ENCODE measurements at places on chromosomes 7 and 10.

GRCh38 chr7:94022550-94022949 lies 18.4 kb upstream of the BET1 start:
- DNase-seq: no peak

- DNase-seq: no peak
Observed at GRCh38 chr7:77553123-77553522, 16.0 kb downstream of the PTPN12 start.

GRCh38 chr7:83451501-83452045 lies 197.4 kb downstream of the SEMA3E start:
- no peak for DNase-seq

- DNase-seq: no peak
Observed at GRCh38 chr7:47255007-47255406, 326.9 kb downstream of the TNS3 start.

DNA sequence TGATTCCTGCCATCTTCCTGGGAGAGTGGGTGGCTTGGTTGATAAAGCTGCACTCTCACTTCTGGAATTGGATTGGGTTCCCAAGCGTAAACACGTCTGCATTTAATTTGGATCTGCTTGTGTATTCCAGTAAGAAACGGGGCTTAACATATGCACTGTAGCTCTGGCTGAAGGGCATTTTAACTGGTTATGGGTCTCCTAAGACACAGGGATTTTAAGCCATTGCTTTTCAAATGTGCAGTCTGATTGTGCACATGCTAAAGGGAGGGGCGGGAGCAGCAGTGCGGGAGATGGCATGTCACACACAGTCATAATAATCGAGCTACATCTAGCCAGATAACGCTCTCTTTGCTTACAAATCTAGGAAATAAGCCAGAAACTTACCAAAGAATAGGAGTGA lies 247.3 kb upstream of the LYZL1 start:
- no peak for DNase-seq

DNA sequence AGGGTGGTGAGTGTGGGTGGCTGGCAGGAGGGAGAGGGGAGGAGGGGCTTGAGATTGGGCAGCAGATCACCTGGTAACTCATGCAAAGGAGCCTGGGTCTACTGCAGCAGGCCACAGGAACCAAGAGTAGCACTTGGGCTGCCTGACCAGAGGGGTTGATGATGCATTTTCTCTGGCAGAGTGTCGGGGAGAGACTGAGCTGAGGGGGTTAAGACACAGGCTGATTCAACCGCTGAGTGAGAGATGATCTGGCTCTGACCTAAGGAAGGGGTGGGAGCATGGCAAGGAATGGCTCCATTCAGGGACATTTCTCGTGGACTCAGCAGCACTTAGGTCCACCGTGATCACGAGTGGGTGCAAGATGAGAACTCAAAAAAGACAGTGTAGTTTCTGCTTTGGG lies 115.5 kb upstream of the STK17A start:
- DNase-seq: no peak

DNA sequence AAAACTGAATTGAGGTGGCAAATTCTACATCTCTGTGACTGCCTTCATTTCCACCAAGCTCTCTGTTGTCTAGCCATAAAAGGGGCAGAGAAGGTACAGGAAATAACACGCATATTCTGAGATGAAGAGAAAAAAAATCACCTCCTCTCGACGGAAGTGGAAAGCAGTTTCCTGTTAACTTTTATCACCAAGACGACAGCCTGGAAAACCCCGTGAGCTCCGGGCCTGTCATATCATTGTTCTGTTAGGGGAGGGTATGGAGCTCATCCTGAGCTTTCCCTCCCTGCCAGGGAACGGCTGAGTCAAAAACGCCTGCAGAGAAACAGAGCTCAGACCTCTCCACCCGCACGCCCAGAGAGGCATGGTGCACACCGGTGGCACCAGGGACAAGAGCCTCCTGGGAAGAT lies 200.3 kb downstream of the PRPF18 start:
- no peak for DNase-seq

- DNase-seq: no peak
Observed at GRCh38 chr10:127947211-127947610, 40.3 kb downstream of the PTPRE start.

DNA sequence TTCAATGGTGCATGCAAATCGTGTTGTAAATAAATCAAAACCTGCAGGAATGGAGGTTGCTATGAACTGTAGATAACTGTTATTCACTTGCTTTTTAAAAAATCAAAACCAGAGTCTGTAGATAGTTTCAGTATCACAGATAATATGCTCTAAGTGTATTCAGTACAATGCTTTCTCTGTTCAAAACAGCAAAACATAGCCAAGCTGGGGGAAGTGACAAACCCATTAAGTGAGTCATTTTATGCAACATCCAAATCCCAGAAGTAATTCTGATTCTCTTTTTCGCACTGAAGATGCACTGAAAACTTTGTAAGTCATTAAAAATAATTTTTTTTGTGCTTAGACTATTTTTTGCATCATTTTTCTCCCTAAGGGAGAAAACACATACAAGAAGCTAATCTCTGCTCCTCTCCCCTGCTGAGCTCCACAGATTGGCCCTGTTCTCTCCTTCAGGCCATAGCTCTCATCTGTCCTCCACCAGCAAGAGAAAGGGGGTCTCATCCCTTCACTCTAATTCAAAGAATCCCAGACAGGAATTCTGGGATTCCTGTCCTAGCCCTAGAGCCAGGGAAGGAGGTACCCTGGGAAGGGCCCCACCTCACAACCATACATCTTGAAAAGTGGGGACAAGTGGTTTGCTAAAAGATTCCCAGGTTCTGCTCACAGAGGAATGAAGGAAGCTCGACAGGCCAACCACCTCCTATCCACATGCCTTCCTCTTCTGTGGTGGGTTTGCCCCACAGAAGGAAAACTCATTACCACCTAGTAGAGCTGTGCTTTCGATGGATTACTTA lies 4.9 kb downstream of the PRTFDC1 start:
- no peak for DNase-seq

DNA sequence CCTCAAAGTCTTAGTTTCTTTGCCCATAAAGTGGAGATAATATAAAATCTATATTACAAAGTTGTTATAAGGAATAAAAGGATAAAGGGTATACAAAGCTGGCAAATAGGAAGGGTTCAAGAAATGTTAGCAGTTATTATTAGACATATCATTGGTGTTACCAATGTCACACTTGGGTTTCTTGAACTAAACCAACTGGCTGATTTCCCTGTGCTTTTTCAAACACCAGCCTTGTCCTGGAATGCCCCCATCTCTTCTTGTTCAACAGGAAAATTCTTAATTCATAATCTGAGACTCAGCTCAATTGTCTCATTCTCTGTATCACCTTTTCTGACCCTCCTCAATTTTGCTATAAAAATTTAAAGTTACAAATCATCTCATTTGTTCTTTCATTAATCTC lies 143.7 kb upstream of the LRRTM3 start:
- no peak for DNase-seq

DNA sequence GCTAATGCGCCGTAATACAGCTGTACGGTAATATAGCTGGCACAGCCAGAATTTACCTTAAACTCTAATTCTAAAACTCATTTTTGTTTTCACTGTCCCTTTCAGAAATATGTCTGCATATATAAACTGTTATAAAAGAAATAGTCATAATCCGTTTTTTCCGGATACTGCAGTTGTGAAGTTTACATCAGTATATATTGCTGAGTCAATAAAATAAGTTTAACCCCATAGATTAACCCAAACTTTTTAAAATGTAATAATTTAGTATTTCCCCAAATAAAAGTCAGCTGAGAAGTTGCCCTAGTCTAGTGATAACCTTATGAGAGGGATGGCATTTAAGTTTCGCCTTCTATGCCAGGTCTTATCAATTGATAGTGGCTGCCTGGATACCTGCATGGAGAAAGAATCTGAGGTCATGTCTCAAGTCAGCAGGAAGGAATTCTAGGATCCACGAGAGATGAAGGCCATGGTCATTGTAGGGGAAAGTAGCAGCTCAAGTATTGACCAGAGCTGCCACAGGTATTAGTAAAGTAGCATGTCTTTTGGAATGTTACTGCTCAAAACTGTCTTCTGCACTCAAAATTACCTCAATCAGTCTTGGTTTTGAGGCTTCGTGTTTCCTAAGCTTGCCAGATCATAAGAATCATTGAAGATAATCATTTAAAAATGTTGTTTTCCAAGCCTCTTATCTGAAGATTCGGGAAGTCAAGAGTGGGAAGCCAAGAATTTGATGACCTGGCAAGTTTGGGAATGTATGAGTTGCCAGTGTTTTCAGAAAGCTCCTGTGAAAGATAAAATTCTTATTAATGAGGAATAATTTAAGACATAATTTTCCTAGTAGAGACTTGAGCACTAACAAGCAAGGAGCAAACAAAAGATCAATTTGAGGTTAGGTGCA lies 10.8 kb downstream of the PRPS1L1 start:
- no peak for DNase-seq

DNA sequence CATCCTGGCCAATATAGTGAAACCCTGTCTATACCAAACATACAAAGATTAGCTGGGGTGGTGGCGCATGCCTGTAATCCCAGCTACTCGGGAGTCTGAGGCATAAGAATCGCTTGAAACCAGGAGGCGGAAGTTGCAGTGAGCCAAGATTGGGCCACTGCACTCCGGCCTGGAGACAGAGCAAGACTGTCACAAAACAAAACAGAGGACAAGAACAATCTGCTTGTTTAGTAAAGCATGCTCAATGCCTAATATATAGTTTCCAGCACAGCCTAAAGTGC lies 1.8 kb upstream of the SEC24C start:
- DNase-seq: no peak

GRCh38 chr7:118109607-118110006 lies 74.4 kb upstream of the LSM8 start:
- no peak for DNase-seq

GRCh38 chr7:1977059-1977875 lies 255.5 kb downstream of the MAD1L1 start:
- peak; percentile 44 for DNase-seq

DNA sequence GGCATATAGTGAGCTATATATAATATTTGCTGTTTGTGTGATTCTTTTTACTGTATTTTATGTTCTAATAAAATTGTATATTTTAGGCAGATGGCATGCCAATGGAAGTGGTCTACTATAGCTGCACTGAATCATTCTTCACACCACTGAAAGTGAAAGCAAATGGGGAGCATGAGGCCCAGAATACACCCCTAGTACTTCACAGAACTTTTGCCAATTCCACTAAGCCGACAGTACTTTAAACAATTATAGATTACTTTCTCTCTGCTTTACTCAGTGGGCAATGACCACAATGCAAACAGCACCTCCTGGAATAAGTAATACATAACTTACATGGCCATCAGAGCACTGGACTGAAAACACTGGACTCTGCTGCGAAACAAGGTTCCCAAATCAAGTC lies 70.2 kb downstream of the ANKRD26 start:
- no peak for DNase-seq

DNA sequence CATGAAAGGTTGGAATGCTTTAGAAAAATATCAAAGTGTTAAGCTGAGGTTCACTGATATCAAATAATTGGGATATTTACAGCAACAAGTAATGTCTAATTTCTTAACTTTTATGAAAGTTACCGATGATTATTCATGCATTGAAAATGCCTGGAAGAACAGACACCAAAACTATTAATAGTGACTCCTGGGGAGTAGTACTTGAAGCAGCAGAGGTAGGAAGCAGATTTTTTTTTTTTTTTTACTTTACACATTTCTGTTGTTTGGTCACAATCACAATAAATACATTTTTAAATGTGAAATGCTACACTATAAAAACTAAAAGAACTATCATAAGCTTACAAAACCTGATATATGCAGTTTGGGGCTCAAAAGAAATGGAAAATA lies 70.5 kb upstream of the FGL2 start:
- no peak for DNase-seq

DNA sequence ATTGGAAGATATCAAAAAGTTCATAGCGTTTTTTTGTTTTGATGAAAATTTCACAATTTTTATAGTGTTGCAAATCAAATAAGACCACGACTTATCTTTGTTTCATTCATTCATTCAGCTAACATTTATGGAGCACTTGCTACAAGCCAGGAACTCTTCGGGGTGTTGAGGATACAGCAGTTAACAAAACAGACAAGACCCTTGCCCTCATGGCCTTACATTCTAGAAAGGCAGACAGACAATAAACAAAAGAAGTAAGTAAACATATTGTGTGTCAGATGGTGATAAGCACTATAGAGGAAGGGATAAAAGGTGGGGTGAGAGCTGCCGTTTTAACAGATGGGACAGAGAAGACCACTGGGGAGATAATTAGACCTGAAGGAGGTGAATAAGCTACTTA lies 41.6 kb upstream of the GSAP start:
- DNase-seq: no peak

DNA sequence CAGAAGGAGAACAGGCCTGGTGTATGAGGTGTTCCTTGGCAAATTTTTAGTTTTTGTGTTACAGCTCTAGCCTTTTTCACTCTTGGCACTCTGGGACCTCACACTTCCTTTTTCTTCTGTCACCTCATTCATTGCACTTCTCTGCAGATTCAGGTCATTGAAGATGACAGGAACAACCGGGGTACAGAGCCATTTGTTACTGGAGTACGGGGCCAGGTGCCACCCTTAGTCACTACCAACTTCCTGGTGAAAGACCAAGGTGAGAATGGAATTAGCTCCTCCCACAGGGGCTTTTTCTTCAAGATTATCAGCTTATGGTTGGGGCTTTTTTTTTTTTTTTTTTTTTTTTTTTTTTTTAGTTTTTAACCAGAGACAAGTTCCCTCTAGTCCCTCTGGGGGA lies 18.5 kb upstream of the CHCHD1 start:
- no peak for DNase-seq

DNA sequence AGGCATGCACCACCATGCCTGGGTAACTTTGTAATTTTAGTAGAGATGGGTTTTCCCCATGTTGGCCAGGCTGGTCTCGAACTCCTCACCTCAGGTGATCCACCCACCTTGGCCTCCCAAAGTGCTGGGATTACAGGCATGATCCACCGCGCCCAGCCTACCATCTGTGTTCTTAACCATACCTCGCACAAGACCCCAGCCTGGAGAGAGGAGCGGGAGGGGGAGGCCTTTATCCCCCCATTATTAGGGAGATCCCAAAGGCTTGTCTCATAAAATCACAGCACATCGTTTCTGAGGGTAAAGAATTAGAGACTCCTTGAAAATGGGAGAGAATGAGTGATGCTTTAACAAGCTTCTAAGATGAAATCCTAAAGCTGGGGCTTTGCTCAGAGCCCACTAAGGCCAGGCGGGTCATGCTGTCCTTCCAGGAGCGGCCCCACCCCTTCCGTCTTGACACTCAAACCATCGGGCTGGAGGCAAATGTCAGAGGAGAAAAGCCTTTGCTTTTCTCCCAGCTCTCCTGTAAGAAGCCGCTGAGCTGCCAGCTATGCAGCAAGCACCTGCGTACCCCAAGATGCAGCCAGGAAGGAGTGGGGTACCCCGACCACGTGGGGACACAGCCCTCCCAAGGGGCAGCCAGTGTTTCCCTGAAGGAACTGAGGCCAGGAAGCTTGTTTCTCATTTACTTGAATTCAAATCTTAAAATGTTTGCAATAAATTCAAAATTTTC lies 339.7 kb downstream of the PTPRN2 start:
- DNase-seq: no peak

DNA sequence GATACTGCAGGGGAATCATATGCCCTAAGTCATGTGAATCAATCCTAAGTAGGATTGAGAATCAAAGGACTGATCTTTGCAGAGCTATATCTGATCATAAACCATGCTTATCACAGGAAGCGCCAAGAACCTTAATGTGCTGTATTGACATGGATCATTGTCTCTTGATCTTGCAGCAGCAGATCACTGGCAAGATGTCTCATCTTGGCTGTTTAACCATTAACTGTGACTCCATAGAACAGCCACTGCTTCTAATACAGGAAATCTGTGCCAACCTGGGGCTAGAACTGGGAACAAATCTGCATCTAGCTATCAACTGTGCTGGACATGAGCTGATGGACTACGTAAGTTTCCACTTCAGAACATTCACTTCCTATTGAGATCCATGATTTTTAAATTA lies 21.6 kb downstream of the ENO4 start:
- DNase-seq: no peak

GRCh38 chr10:132609211-132609610 lies 71.6 kb downstream of the INPP5A start:
- no peak for DNase-seq

Measured in right cardiac atrium (tissue), 5 donors.